ENCODE measurements at places on chromosomes 7 and 10.

GRCh38 chr10:43971981-43972380 is 323.3 kb upstream of the ZNF32 start:
- no peak for DNase-seq

DNA sequence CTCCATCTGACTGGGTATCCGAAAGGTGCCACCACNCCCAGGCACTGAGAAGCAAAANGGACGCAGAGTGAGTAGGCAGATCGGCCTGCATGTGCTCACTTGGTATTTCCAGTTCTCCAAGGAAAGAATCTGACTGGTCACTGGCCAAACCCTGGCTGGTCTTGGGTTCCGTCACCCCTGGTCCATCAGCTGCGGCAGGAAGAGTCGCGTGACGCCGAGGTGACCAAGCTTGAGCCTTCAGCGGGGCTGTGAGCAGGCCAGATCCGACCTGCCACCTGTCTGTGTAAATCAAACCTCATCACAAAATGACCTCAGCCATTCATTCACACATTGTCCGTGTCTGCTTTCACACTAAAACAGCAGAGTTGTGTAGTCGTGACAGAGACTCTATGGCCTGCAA is 28.8 kb upstream of the CHST15 start:
- DNase-seq = no peak

- DNase-seq = no peak
Observed at GRCh38 chr10:7605565-7606295, 61.0 kb downstream of the ITIH5 start.

- DNase-seq = no peak
Observed at GRCh38 chr10:112369495-112370423, 4.2 kb upstream of the ACSL5 start.

GRCh38 chr10:6273351-6273750 is 70.6 kb downstream of the PFKFB3 start:
- DNase-seq = no peak
